ENCODE measurements at places on chromosomes 4 and X. TPM values are rescaled to one million over a fixed set of nuclear protein-coding genes. Genes with fewer than 3 reads are reported as not detected.

IL2 gene
- total RNA-seq: not detected

TENM3 gene
- total RNA-seq: 132 TPM

LEF1 gene
- 0.73 TPM for total RNA-seq

PPEF1 gene
- 0.76 TPM for total RNA-seq

PLXNB3 gene
- 4.1 TPM for total RNA-seq

ASB12 gene
- total RNA-seq: 1.2 TPM

TIGD4 gene
- 1.7 TPM for total RNA-seq

ACOT9 gene
- total RNA-seq: 35.4 TPM

NWD2 gene
- not detected for total RNA-seq

- no peaks in the 10 kb centered on the region for H3K27me3 ChIP-seq
- no peaks in the 10 kb centered on the region for H3K4me1 ChIP-seq
- no peak for DNase-seq
- peaks cover 9% of the 10 kb centered on the region for H3K36me3 ChIP-seq
- H3K27ac ChIP-seq: no peak overlapping the region
- H3K4me3 ChIP-seq: no peak overlapping the region
These were observed 111.9 kb upstream of the UNC5C start for GRCh38 chr4:95660719-95661118.

GRCh38 chr4:19941434-19941833 is 310.3 kb upstream of the SLIT2 start:
- H3K4me3 ChIP-seq: no peak overlapping the region
- no peaks in the 10 kb centered on the region for H3K27me3 ChIP-seq
- H3K27ac ChIP-seq: no peak overlapping the region

GRCh38 chr4:86368433-86368832 is 8.6 kb upstream of the MAPK10 start:
- peaks cover 11% of the 10 kb centered on the region for H3K4me1 ChIP-seq
- H3K27ac ChIP-seq: no peak overlapping the region
- DNase-seq: no peak
- H3K4me3 ChIP-seq: no peak overlapping the region

DNA sequence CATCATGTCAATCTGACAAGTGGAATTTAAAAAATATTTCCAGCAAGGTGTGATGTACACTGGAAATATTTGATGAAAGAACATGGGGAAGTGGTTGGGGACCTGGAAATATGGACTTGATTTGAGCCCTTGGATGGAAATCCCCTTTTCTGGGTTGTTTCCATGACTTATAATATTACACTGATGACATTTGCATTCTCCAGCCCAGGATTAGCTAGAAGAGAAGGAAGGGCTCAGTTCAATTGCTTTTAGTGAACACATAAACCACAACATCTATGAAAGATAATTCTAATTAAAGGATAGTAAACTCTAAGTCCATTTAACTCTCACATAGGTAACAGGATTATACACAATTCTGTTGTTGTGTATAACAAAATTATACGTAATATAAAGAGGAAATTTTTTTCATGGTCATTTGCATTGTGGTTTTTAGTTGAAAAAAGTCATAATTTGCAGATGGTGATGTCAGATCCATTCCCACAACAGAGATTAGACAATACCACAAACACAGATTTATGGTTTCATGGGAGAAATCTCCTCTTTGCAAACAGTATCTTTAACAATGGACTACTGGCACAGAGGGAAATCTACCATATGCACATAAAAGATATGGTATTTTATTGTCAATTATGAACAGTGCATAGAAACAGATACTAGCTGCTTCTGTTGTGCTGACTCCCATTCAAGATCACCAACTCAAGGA is 126.5 kb downstream of the DKK2 start:
- H3K36me3 ChIP-seq: no peaks in the 10 kb centered on the region
- no peaks in the 10 kb centered on the region for H3K4me1 ChIP-seq
- no peaks in the 10 kb centered on the region for H3K27me3 ChIP-seq
- H3K4me3 ChIP-seq: no peak overlapping the region

DNA sequence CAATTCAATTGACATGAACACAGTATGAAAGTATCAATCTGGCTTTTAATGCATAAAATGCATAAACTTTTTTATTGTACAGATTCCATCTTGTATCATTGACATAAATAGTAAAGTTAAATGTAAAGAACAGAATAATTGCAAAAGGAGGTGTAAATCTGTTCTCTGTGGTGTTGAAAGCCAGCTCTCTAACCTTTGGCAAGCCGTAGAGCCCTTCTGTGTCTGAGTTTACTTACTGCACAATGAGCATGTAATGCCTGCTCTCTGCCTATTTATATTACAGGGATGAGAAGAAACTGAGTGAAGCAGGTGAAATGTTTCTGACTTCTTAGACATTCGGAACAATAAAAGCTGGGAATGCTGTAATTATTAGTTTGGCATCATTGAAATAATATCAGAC is 389.3 kb upstream of the EPHA5 start:
- no peak overlapping the region for H3K27ac ChIP-seq
- no peaks in the 10 kb centered on the region for H3K27me3 ChIP-seq
- DNase-seq: no peak
- H3K4me1 ChIP-seq: no peaks in the 10 kb centered on the region

DNA sequence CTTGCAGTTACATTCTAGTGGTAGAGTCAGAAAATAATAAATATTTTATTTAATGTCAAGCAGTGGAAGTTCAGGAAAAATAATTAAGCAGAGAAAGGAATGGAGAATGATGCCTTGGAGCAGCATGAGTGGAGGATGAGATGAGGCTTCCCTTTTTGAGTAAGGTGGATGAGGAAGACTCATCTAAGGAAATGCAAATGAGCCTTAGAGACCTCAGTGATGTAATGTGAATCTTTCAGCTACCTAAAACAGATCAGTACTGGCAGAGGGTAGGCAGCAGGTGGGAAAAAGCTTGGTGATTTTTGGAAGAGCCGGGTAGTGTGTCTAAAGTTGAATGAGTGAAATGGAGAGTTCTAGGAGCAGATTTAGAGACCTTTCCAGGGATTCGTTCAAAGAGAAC is 118.2 kb downstream of the GRID2 start:
- DNase-seq: peak; percentile 66
- H3K4me1 ChIP-seq: peaks cover 36% of the 10 kb centered on the region
- H3K36me3 ChIP-seq: no peaks in the 10 kb centered on the region
- no peak overlapping the region for H3K4me3 ChIP-seq
- no peaks in the 10 kb centered on the region for H3K27me3 ChIP-seq
- no peak overlapping the region for H3K27ac ChIP-seq

- peaks cover 15% of the 10 kb centered on the region for H3K4me1 ChIP-seq
- H3K27me3 ChIP-seq: no peaks in the 10 kb centered on the region
These were observed 60.1 kb downstream of the PRRG1 start for GRCh38 chrX:37409278-37409677.

DNA sequence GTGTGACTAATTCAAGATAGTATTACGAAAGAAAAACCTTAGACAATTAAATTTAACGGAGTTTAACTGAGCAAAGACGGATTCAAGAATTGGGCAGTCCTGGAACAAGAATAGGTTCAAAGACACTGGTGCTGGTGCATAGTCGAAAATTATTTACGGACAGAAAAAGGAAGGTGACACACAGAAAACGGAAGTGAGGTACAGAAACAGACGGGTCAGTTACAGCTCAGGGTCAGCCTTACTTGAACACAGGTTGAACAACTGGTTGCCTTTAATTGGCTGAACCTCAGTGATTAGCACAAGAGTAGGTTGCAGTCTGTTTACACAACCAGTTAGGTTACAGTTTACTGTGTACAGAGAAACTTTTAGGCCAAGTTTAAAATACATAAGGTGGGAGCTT is 31.5 kb downstream of the KLHL8 start:
- no peak for DNase-seq
- H3K36me3 ChIP-seq: no peaks in the 10 kb centered on the region
- no peak overlapping the region for H3K4me3 ChIP-seq
- no peak overlapping the region for H3K27ac ChIP-seq

DNA sequence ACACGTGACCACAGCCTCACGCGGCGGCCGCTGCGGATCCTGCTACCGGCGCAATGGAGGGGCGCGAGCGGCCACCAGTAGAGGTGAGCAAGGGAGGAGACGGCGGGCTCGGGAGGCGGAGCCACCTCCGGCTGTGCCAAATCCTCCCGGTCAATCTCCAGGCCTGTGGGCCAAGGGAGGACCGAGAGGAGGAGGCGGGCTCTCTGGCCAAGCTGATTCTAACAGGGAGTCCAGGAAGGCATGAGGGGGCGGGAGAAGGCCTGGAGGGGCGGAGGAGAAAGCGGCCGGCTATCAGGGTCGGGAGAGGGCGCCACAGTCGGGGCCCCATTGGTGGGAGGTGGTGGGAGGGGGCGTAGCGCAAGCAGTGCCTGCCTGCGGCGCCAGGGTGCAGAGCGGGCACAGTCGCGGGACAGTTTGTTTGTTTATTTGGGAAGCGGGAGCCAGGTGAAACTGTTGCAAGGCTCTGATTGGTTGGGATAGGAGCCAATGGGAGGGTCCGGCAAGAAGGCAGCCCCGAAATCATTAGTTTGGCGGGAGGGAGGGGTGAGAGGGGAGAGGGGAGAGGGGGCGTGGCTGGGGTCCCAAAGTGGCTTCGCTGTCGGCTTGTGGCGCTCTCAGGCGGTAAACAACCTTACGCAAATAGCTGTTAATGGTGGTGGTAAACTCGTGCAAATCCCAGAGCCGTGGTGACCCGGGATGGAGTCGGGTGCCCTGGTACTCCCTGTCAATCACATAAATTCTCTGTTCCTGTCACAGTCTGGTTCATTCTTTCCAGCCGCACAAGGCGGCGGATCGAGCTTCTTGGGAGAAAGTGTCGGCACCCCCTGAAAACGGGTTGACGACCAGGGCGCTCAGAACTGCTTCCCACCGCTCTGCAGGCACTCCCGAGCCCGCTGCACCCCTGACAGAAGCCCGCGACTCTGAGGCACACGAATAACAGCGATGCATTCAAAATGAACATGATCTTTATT is at the start of gene IRS4:
Gene IRS4, minus strand, starts transcription at position 55 of the 971 bp plus-strand sequence.
- peak within 1 kb of the TSS; percentile 79 for H3K27ac ChIP-seq
- H3K4me3 ChIP-seq: peak within 1 kb of the TSS; percentile 73
- DNase-seq: peak; percentile 90
- H3K36me3 ChIP-seq: no peaks in the 10 kb centered on the region

DNA sequence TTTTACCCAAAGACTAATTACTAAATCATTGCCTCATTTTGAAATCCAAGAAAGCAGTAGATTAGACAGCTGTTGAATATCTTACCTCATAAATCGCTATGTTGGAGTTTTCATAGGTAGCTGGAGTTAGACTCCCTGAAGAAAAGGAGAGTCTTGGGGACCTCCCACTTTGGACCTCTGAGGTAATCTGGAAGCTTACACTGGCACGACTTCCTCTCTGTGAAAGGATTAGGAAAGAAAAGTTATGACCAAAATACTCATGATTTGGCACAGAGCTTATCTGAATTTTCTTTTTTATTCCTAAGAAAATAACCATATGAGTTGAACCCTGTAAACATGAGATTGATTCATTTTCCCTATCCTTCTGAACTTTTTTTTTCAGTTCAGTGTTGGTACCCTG is 40.6 kb downstream of the GUCY2F start:
- DNase-seq: no peak
- H3K27me3 ChIP-seq: no peaks in the 10 kb centered on the region

GRCh38 chr4:176259330-176260090 is 9.5 kb downstream of the ASB5 start:
- no peak for DNase-seq
- no peaks in the 10 kb centered on the region for H3K27me3 ChIP-seq
- no peak overlapping the region for H3K4me3 ChIP-seq
- H3K36me3 ChIP-seq: no peaks in the 10 kb centered on the region
- no peak overlapping the region for H3K27ac ChIP-seq

- no peaks in the 10 kb centered on the region for H3K4me1 ChIP-seq
- H3K36me3 ChIP-seq: no peaks in the 10 kb centered on the region
- H3K27ac ChIP-seq: no peak overlapping the region
- H3K27me3 ChIP-seq: no peaks in the 10 kb centered on the region
- H3K4me3 ChIP-seq: no peak overlapping the region
These were observed 275.1 kb downstream of the GPM6A start for GRCh38 chr4:175536852-175537453.

DNA sequence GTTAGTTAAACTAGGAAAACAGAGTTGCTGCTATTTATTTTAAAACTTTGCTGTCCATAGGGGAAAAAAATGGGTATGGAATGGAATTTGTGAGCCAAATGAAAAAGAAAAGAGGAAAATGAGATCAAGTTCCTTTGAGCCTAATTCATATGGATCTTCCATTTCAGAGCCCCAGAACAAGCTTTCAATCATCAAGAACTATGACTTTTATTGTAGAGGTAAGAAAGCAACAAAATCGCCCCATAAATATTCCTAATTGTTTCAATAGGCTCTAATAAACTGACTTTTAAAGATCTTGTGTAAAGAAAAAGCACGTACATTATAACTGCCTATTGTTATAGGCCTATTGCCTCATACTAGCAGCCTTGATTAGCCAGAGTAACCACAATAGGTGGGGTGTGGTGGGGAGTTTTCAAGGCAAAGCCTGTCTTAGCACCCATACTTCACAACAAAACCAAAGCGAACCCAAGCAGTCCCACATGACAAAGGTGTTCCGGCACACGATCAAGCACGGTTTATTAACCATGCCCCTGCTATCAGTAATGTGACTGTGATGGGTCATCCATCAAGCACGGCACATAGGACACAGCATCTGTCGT is 44.4 kb downstream of the RBM47 start:
- no peaks in the 10 kb centered on the region for H3K36me3 ChIP-seq
- peaks cover 42% of the 10 kb centered on the region for H3K4me1 ChIP-seq
- no peak for DNase-seq
- H3K27ac ChIP-seq: 0 out of 2 replicates have a peak overlapping the region, but pooled peaks have one; percentile 80
- H3K4me3 ChIP-seq: no peak overlapping the region

- no peak overlapping the region for H3K4me3 ChIP-seq
- H3K36me3 ChIP-seq: no peaks in the 10 kb centered on the region
- DNase-seq: peak; percentile 89
These were observed 58.1 kb upstream of the PARM1 start for GRCh38 chr4:74874753-74875367.

DNA sequence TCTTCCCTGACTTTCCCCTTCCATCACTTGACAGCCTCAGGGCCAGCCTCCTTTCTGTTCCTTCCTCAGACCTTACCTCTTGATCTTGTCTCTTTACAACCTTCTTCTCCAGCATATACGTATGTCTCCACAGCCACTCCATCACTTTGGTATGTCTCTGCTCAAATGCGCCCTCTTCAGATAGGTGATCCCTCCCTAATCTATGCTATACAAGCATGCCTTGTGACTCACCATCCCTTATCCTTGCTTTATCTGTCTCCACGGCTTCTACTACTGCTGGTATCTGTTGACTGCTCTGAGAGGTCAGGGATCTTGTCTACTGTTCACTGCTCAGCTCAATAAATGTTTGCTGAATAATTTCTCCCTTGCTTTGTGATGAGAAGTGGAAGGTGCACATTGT is 9.0 kb downstream of the ARAP2 start:
- DNase-seq: peak; percentile 52
- H3K27ac ChIP-seq: no peak overlapping the region
- no peaks in the 10 kb centered on the region for H3K27me3 ChIP-seq
- no peak overlapping the region for H3K4me3 ChIP-seq
- no peaks in the 10 kb centered on the region for H3K4me1 ChIP-seq

- H3K4me3 ChIP-seq: no peak overlapping the region
- H3K36me3 ChIP-seq: no peaks in the 10 kb centered on the region
- DNase-seq: no peak
- H3K27me3 ChIP-seq: no peaks in the 10 kb centered on the region
These were observed 50.9 kb upstream of the RAP1GDS1 start for GRCh38 chr4:98210281-98210680.

- H3K36me3 ChIP-seq: no peaks in the 10 kb centered on the region
- no peak overlapping the region for H3K27ac ChIP-seq
- H3K4me3 ChIP-seq: no peak overlapping the region
- no peak for DNase-seq
These were observed 49.8 kb upstream of the HSD17B10 start for GRCh38 chrX:53483838-53484405.

Data from GM23338 (cell line).